ENCODE measurements at places on chromosomes 12 and 14.

GRCh38 chr14:53412819-53413675 lies 259.9 kb upstream of the DDHD1 start:
- no peak for DNase-seq

GRCh38 chr12:29147731-29148595 lies 1.1 kb upstream of the FAR2 start:
- DNase-seq: no peak

DNA sequence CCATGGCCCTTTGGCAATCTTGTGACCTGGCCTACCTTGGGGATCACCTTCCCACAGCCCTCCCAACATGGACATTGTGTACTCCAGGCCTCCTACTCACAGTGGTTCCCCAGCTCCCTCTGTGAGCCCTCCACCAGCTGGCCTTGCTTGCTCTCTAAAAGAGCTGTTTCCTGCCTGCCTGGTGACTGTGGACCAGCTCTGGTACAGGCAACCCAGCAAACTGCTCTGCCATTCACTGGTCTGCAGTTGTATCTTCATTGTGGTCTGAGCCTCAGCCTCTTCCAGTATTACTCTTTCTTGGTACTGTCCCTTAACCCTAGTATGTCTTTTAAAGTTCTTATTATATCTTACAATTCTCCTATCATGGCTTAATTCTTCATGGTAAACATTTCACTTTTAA lies 236.2 kb downstream of the KTN1 start:
- no peak for DNase-seq

GRCh38 chr12:125988545-125988944 lies 923.3 kb downstream of the AACS start:
- no peak for DNase-seq

GRCh38 chr14:74684434-74684833 lies 28.4 kb downstream of the AREL1 start:
- no peak for DNase-seq

DNA sequence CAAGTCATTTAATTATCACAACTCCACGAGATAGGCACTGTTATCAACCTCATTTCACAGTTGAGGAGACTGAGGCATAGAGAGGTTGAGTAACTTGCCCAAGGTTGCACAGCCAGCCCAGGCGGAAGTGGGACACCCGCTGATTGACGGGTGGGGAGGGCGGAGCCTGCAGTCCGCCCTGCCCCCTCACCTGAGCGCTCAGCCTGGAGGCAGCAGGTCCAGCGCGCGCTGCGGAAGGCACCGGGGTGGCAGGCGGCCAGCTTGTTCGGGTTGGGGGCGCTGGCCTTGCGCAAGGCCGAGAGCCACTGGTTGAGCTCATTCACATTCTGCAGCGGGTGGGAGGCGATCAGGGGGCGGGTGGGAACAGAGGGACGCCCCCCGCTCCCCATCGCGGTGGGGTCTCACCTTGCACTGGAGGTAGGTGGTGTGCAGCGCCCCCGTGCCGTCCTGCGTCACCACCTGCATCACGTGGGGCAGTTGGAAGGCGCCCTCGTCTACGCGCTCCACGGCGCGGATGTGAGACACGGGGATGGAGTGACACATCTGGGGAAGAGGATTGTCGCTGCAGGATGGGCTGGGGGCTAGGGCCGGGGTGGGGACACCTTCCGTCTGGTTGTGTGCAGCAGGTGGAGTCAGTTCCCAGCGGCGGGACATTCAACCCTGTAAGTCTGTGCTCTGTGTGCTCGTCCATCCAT lies 31.7 kb downstream of the RASAL1 start:
- DNase-seq: peak; percentile 77

- no peak for DNase-seq
Observed at GRCh38 chr12:25701290-25701689, 148.2 kb upstream of the LMNTD1 start.

DNA sequence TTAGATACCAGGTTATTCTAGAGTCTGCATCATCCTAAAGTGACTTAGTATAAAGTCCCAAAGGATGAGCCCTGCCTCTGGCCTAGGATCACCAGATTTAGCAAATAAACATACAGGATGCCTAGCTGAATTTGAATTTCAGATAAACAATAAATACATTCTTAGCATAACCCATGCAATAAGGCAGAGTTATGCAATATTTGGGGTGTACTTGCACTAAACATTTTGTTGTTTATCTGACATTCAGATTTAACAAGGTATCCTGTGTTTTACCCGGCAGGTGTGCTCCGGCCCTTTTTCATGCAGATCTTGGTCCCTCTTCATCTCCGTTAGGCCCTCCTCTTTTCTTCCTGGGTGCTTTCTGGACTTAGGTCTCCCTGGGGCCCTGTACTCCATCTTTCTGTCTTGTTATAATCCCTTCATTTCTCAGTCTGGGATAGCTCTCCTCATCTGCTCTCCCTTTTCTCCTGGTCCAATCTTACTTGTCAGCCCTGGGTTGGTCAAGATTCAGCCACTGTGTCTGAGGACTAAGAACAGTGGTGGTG lies 18.1 kb upstream of the SMOC1 start:
- DNase-seq: no peak

- DNase-seq: no peak
Observed at GRCh38 chr14:32003585-32003984, 73.5 kb upstream of the ARHGAP5 start.

- DNase-seq: no peak
Observed at GRCh38 chr12:62347922-62348650, 87.9 kb downstream of the USP15 start.

DNA sequence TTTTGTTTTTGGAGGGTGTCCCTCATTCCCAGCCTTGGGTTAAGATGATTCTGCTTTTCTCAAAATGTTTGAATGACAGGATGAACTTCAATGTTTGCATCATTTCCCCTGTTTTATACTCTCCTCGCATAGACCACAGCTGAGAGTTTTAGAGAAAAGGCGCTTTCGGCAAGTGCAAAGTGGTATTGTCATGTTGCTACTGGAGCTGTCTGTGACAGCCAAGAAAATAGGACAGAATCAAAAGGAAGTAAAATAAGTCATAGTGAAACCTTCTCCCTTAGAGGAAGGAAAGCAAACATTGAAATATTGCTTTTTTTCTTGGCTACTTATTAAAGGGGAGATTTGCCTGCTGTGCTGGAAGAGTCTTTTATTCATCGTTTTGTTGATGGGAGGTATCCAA lies 33.5 kb upstream of the ARHGAP5 start:
- no peak for DNase-seq

- no peak for DNase-seq
Observed at GRCh38 chr12:31035967-31036665, 37.5 kb upstream of the DDX11 start.

All from activated T-cell treated with anti-CD3 and anti-CD28 coated beads, Interleukin-2, amount 50 U/mL, for 24 hours (primary cell).